ENCODE measurements at places on chromosomes 4 and X.

DNA sequence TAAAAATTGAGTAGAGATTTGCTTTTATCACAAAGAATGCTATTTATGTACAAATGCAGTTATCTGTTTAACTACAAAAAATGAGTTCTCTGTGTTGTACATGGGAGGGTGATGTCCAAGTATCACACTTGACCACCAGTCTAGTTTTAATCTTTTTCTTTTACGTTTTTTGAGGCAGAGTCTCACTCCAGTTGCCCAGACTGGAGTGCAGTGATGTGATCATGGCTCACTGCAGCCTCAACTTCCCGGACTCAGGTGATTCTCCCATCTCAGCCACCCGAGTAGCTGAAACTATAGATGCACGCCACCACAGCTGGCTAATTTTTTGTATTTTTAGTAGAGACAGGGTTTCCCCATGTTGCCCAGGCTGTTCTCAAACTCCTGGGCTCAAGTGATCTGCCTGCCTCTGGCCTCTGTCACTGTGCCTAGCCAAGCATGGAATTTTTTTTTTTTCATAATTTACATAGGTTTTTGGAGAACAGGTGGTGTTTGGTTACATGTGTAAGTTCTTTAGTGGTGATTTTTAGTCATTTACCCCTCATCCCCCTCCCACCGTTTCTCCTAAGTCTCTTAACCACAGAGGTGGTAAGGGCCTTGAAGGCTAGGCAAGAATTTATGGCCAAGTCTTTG, 47.9 kb upstream of the RPA4 start:
- DNase-seq, result no peak

DNA sequence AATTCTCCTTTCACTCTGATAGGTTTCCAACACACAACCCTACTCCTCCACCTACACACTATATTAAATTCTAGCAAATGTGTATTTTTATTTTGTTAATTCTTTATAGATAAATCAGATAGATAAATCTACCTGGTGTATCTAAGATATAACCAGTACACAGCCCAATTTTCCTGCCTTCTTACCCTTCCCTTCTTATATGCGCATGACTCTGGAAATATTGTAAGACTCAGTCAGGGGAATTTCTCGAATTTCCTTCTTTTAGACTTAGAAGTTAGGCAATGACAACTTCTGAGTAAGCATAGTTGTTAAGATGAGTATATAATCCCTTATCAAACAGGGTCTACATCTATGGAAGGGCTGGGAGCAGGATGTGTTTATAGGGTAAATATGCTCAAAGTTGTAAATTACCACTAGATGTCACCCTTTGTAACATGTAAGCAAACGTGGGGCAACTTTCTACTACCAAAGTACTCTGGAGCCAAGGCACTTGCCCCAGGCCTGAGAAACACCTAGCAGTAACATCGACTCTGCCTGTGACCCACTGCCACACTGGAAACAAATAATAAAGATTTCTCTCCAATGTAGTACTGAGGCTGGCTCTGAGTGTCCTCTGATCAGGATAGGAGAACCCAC, 444.7 kb downstream of the IQCM start:
- peak; percentile 42 for DNase-seq

DNA sequence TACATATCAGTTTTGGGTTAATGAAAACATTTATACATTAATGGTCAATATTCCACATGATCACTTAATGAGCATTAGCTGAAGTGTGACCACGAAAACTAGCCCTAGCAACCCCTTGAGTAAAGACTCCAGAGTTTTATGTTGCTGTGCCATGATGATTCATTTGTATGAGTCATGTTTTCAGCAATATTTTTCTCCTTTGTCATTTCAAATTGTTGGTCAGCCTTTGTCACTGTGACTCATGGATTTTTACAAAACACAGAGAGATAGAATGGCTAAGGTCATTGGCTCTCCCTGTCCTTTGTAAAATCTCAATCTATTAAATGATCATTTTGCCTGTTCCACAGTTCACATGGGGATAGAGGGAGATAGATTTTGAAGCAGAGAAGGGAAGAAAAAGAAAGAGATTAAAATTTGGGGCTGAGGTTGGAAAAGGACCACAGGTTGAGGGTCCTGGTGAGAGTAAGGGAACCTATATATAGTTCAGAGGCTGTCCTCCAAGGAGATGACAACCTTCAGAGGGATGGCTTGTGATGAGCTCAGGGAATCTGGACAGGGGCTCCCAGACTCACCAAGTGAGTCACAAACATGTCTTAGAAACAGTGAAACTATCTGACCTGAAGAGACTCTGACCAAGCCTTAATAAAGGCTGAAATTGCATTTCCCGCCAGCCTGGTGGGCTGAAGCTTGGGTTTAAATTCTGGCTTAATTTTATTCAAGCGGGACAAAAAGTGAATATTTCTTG, 25.6 kb downstream of the NR0B1 start:
- peak; percentile 14 for DNase-seq

GRCh38 chr4:161160718-161161117, 1003.1 kb downstream of the FSTL5 start:
- no peak for DNase-seq

DNA sequence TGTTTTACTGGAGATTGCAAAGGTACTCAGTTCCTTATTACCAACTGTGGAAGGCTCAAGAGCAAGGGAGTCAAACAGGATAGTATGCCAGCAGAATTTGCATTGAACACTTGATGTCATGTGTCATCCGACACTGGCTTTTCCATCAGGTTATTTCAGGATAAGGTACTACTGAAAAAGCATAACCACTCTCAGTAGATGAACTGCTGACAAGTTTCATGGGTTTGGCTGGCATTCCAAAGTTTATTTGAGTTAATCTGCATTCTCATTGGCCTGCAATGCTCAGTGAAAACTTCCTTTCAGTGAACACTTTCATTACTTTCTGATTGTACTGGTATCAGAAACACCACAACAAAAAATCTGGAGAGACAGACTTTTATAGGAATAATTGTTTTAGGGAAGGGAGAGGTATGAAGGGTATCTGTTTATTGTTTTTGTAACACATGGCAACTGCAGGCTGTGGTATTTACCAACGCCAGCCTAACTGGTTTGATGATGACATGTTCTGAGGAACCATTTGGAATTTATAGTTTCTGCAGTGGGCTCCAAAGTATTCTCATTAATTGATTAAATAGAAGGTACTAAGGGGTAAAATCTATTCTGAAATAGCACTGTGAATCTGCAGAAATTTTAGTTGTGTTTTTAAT, 345.7 kb upstream of the NR3C2 start:
- DNase-seq, result no peak
